ENCODE measurements at places on chromosomes 5 and 9. TPM values are rescaled to one million over a fixed set of nuclear protein-coding genes. Genes with fewer than 3 reads are reported as not detected.

DNA sequence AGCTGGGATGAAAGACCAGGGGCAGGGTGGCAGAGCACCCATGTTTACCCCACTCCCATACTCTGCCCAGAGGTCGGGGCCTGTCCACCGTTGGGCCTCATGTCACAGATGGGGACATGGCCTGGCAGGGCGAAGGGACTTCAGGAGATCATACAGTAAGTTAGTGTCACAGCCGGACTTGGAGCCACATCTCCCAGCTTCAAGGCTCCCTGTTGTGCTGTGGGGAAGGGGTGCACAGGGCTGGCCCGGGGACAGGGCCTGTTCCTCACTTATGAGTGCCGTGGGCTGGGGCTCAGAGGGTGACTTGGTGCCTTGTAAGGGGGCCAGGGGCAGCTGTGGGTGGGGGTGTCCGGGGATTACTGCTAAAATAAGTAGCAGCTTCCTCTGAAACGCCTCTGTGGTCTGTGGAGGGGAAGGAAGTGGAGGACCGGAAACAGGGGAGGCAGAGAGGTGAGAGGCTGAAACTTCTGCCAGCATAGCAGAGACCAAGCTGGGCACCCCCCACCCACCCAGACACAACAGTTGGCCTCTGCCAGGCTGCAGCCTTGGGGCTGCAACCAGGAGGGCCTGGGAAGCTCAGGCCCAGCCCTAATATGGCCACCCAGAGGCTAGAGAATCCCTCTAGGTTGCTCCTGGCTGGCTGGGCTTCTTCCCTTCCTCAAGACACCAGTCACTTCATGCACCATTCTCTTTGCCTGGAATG, 41.1 kb upstream of the NEK6 start:
- no peaks in the 10 kb centered on the region for H3K27me3 ChIP-seq
- H3K36me3 ChIP-seq, result no peaks in the 10 kb centered on the region
- no peak overlapping the region for H3K4me3 ChIP-seq

CYFIP2 gene
- total RNA-seq, result 45.3 TPM

GRCh38 chr9:36717276-36717675, 144.6 kb downstream of the MELK start:
- no peaks in the 10 kb centered on the region for H3K36me3 ChIP-seq
- no peak overlapping the region for H3K27ac ChIP-seq
- H3K4me3 ChIP-seq, result no peak overlapping the region
- no peaks in the 10 kb centered on the region for H3K27me3 ChIP-seq
- no peak for DNase-seq

DNA sequence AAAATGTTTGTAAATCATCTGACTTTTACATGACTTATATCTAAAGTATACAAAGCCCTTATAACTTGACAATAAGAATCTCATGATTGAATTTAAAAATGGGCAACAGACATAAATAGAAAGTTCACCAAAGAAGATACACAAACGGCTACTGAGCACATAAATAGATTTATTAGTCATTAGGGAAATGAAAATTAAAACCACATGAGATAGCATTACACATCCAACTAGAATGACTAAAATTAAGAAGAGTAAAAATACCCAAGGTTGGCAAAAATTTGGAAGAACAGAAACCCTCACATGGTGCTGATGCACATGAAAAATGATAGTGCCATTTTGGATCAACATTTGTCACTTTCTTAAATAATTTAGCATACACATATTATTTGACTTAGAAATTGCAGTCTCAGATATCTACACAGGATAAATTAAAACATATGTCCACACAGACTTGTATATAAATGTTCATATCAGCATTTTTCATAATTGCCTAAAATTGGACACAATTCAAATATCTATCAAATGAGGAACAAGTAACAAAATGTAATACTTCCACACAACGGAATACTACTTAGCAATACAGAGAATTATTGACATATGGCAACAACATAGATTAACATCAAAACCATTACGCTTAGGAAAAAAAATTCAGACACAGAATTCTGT, 359.1 kb upstream of the DAB2 start:
- H3K27ac ChIP-seq, result no peak overlapping the region
- H3K4me3 ChIP-seq, result no peak overlapping the region
- no peaks in the 10 kb centered on the region for H3K27me3 ChIP-seq
- no peaks in the 10 kb centered on the region for H3K36me3 ChIP-seq

- H3K27me3 ChIP-seq, result no peaks in the 10 kb centered on the region
- no peak overlapping the region for H3K4me3 ChIP-seq
- H3K27ac ChIP-seq, result no peak overlapping the region
- no peaks in the 10 kb centered on the region for H3K4me1 ChIP-seq
- no peak for DNase-seq
Measured at GRCh38 chr5:59328709-59329296, 564.7 kb downstream of the PDE4D start.

FOXD4L3 gene
- total RNA-seq, result not detected

TTC16 gene
- not detected for total RNA-seq

SH2D3C gene
- total RNA-seq, result 2.6 TPM

DNA sequence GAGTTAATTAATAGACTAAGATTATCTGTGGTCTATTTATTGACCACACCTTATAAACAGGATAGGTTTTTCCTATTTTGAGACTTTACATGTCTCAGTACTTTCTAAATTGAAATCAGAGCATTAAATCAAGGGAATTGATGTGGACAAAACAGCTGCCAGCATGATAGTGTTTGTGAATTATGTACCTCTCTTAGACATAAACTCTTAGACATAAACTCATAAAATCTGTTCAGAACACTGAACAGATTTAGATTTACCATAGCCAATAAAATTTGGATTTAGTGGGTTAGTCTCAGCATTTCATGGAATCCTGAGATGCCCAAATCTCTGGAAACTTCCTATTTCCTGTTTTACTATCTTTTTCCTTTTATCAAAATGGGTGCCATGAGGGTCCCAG, 11.5 kb upstream of the AGXT2 start:
- no peak overlapping the region for H3K27ac ChIP-seq
- no peaks in the 10 kb centered on the region for H3K36me3 ChIP-seq
- no peak overlapping the region for H3K4me3 ChIP-seq
- no peaks in the 10 kb centered on the region for H3K4me1 ChIP-seq
- no peak for DNase-seq

DNA sequence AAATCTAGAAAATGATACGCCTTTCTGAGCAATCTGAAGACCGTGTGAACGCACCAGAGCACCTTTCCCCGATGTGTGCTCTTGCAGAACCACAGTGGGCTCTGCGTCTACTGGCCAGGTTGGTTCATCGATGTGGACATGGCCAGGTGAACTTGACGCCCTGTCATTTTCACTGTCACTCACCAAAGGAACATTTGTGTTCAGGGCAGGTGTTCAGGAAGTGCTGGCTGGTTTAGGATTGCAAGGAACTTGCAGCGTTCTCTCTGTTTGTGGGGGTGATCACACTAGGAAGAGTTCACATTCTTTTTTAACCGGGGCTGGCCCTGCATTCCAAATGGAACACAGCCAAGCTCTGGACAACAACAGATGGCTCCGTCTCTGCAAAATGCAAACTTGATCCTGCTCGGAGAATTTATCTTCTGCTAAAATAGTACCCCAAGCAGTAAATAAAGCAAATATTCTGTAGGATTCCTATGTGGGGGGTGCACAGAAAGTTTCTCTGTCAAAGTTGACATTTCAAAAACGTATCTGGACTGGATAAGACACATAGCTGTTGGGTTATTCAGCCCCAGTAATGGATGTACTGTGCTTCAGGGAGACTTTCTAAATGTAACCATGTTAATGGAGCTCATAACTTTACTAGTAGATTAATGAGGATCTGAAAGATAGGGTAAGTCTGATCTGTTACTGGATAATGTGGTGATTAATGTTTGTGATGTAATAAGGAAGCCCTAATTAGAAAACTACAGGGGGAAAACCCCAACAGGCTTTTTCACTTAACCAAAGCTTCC, 45.7 kb upstream of the FANCC start:
- no peak overlapping the region for H3K4me3 ChIP-seq
- H3K27ac ChIP-seq, result no peak overlapping the region
- H3K4me1 ChIP-seq, result no peaks in the 10 kb centered on the region
- peaks cover 5% of the 10 kb centered on the region for H3K27me3 ChIP-seq
- H3K36me3 ChIP-seq, result no peaks in the 10 kb centered on the region

DNA sequence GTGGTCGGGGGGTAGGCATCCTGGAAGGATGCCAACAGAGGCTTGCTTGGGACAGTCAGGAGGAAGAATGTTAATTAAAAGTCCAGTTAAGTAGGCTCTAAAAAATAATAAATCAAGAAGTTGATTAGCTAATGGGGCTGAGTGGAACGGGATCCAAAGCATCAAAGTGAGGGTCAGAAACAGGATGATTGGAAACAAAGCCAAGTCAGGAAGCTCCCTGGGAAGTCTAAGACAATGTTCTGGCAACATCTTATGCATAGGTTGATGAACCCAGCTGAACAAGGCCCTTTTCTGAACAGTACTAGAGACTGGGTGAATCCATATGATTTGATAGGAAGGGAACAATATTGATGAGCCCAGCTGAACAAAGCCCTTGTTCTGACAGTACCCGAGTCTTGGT, 50.2 kb upstream of the STARD4 start:
- DNase-seq, result no peak
- H3K36me3 ChIP-seq, result no peaks in the 10 kb centered on the region
- no peaks in the 10 kb centered on the region for H3K4me1 ChIP-seq
- H3K27me3 ChIP-seq, result no peaks in the 10 kb centered on the region
- H3K27ac ChIP-seq, result no peak overlapping the region

DNA sequence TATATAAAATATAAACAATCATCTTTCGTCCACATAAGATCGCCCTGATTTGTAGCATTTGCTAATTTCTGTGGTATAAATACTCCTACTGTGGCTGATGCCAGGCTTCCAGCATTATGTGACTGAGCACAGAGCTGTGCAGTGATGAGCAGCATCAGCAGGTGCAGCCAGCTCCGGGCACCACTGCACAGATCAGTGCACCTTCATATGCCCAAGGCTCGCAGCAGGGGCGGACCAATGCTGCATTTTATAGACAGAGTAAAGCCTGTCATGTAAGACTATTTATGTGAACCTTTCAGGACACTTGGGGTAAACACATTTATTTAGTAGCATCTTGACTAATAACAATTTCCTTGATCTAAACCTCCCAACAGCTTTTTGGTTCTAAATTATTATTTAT, 53.1 kb downstream of the LMNB1 start:
- no peak overlapping the region for H3K4me3 ChIP-seq
- H3K36me3 ChIP-seq, result peaks cover 17% of the 10 kb centered on the region
- DNase-seq, result no peak
- no peaks in the 10 kb centered on the region for H3K27me3 ChIP-seq
- H3K27ac ChIP-seq, result no peak overlapping the region
- no peaks in the 10 kb centered on the region for H3K4me1 ChIP-seq

CCNG1 gene
- total RNA-seq, result 164 TPM

- no peaks in the 10 kb centered on the region for H3K36me3 ChIP-seq
- DNase-seq, result no peak
- no peaks in the 10 kb centered on the region for H3K4me1 ChIP-seq
- no peak overlapping the region for H3K27ac ChIP-seq
- no peak overlapping the region for H3K4me3 ChIP-seq
Measured at GRCh38 chr5:120314191-120314590, 149.9 kb upstream of the PRR16 start.

DNA sequence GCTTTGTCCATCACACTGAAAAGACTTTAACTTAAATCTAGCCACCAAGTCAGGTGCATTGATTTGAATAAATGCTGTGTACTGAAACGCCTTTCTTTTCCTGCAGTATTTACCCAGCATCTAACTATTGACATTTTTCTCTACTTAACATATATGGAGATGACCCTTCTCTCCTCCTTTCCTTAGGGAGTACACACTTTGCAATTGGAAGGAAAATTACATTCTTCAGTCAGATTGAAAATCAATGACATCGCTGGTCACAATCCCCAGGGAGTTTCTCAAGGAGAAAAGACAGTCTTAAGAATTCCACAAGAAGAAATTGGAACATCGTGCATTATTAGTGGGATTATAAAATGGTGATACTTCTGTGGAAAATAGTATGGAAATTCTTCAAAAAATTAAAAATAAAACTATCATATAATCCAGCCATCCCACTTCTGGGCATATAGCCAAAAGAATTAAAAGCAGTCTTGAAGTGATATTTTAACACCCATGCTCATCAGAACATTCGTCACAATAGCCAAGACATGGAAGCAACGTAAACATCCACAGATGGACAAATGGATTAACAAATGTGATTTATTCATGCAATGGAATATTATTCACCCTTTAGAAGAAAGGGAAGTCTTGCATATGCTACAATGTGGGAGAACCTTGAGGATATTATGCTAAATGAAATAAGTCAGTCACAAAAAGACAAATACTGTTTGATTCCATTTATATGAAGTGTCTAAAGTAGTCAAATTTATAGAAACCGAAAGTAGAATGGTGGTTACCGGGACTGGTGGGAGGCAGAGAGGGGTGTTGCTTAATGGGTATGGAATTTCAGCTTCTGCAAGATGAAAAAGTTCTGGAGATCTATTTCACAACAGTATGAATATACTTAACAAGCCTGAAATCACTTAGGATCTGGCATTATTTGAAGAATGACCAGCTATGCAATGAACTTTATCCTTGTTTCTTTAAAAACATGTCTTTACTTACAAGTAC, 14.3 kb upstream of the FREM1 start:
- H3K4me1 ChIP-seq, result no peaks in the 10 kb centered on the region
- H3K27me3 ChIP-seq, result no peaks in the 10 kb centered on the region
- H3K27ac ChIP-seq, result no peak overlapping the region
- no peaks in the 10 kb centered on the region for H3K36me3 ChIP-seq

DNA sequence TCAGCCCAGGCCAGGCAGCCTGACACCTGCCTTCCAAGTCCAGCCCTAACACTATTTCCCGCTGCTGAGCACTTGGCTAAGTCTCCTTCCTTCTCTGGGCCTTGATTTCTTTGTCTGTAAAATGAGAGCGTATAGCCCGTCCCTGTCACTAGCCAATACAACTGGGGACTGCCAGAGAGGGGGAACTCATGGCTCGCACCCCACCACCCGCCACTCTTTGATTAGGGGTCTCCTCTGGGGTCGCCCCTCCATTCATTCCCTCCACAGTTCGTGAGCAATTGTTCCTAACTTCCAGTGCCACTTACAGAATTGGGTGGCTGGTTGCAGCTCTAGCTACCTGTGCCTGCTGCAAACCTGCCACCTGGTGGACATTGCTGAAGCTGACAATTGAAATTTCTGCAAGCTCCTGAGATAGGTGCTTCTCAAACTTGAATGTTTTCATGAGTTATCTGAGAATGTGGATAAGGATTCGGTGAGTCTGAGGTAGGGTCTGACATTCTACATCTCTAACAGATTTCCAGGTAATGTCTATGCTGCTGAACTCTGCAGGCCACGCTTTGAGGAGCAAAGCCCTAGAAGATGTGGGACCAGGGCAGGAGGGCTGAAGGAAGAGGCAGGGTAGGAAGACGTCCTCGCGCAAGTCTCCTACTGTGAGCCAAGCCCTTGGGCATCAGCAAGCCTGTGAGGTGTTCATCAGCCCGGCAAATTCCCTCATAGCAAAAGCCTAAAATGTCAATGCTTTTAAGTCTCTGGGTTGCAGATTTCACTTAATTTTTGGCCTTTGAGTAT, 13.3 kb upstream of the RECK start:
- H3K27me3 ChIP-seq, result no peaks in the 10 kb centered on the region
- no peak overlapping the region for H3K27ac ChIP-seq
- no peaks in the 10 kb centered on the region for H3K36me3 ChIP-seq
- no peak overlapping the region for H3K4me3 ChIP-seq
- peak; percentile 80 for DNase-seq

All from transverse colon (tissue), 4 donors.